ENCODE measurements at places on chromosomes 2 and 18. TPM values are rescaled to one million over a fixed set of nuclear protein-coding genes. Genes with fewer than 3 reads are reported as not detected.

The ZSWIM2 gene
- polyA plus RNA-seq = not detected

The IL36RN gene
- not detected for polyA plus RNA-seq

The WDR75 gene
- 14.6 TPM for polyA plus RNA-seq

The MROH2A gene
- polyA plus RNA-seq = not detected

The SLC19A3 gene
- polyA plus RNA-seq = not detected

The LHCGR gene
- polyA plus RNA-seq = not detected

The REG1B gene
- not detected for polyA plus RNA-seq

The LINC00305 gene
- polyA plus RNA-seq = not detected

The KIF1A gene
- polyA plus RNA-seq = not detected

The RIT2 gene
- polyA plus RNA-seq = not detected

The COL5A2 gene
- polyA plus RNA-seq = not detected

The SERPINB13 gene
- not detected for polyA plus RNA-seq

The HOXD3 gene
- not detected for polyA plus RNA-seq

The LBX2 gene
- not detected for polyA plus RNA-seq

The CD8B2 gene
- polyA plus RNA-seq = 10.2 TPM

The SMAD7 gene
- 7.0 TPM for polyA plus RNA-seq

The PNO1 gene
- 18.1 TPM for polyA plus RNA-seq

The PSTPIP2 gene
- 11.0 TPM for polyA plus RNA-seq

The RRM2 gene
- 1.4 TPM for polyA plus RNA-seq

The EPB41L3 gene
- not detected for polyA plus RNA-seq

The AKAIN1 gene
- polyA plus RNA-seq = not detected

The PTPRM gene
- polyA plus RNA-seq = 5.3 TPM

The GALNT5 gene
- not detected for polyA plus RNA-seq

The R3HDM1 gene
- polyA plus RNA-seq = 21.1 TPM

The EVX2 gene
- not detected for polyA plus RNA-seq

Measured in CD8-positive, alpha-beta memory T cell (primary cell).